ENCODE measurements at places on chromosomes 3 and 15. TPM values are rescaled to one million over a fixed set of nuclear protein-coding genes. Genes with fewer than 3 reads are reported as not detected.

GRCh38 chr3:20066850-20067617 is 26.8 kb downstream of the KAT2B start:
- no peak for DNase-seq

- no peak for DNase-seq
Measured at GRCh38 chr3:44060164-44060563, 181.5 kb upstream of the TOPAZ1 start.

- no peak for DNase-seq
Measured at GRCh38 chr3:27943106-27943505, 221.0 kb upstream of the EOMES start.

DNA sequence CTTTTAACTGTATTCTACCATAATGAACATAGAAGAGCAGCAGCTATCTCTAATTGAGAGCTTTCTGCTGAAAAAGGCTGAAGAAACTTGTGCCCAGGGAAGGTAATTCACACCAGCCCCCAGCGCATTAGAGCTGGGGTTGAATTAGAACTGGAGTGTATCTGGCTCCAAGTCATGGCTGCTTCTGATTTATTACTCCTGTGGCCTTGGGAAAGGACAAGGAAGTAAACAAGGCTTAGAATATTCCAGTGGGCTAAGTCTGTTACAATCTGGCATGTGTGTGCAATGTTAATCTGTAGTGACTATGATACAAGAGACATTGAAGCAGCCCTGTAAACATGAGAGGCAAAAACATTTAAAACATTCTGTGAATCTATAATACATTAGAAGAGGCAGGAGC is 18.1 kb downstream of the CPA3 start:
- DNase-seq: no peak

Gene LRRC34
- 5.9 TPM for total RNA-seq

Gene TIPIN
- 15.1 TPM for total RNA-seq
